Right atrium auricular region (tissue), 2 donors: ENCODE measurements at places on chromosomes 4 and X.

- H3K27ac ChIP-seq, result no peak overlapping the region
- no peaks in the 10 kb centered on the region for H3K4me1 ChIP-seq
- H3K27me3 ChIP-seq, result no peaks in the 10 kb centered on the region
- no peaks in the 10 kb centered on the region for H3K36me3 ChIP-seq
- H3K4me3 ChIP-seq, result no peak overlapping the region
These were observed 360.4 kb downstream of the RAPGEF2 start for GRCh38 chr4:159463235-159463634.

DNA sequence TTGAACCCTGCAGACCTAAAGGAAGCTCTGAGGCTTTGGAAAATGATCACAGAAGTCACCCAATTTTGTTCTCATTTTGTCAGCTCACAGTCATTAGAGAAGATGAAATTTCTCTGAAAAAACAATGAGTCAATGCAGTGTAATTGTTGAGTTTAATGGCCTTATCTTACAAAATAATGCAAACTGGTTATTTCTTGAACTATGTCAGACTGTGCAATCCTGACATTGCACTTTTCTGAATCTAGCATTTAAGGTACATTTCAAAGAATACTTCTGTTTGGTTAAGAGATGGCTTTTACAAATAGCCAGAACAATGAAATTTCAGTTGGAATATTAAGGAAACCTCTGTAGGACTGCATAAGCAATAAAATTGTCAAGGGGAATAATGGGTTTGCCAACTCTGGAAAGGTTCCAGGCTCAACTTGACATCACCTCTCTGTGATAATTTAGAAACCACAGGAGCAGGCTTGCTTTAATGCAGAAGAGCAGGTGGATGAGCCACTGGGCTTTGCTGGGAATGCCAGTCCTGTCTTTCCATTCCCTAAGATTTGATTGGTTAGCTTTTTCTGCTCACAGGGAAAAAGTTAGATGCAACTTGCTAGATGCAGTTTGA is 222.8 kb downstream of the FRMPD4 start:
- H3K27ac ChIP-seq, result no peak overlapping the region
- H3K27me3 ChIP-seq, result no peaks in the 10 kb centered on the region
- no peaks in the 10 kb centered on the region for H3K36me3 ChIP-seq

DNA sequence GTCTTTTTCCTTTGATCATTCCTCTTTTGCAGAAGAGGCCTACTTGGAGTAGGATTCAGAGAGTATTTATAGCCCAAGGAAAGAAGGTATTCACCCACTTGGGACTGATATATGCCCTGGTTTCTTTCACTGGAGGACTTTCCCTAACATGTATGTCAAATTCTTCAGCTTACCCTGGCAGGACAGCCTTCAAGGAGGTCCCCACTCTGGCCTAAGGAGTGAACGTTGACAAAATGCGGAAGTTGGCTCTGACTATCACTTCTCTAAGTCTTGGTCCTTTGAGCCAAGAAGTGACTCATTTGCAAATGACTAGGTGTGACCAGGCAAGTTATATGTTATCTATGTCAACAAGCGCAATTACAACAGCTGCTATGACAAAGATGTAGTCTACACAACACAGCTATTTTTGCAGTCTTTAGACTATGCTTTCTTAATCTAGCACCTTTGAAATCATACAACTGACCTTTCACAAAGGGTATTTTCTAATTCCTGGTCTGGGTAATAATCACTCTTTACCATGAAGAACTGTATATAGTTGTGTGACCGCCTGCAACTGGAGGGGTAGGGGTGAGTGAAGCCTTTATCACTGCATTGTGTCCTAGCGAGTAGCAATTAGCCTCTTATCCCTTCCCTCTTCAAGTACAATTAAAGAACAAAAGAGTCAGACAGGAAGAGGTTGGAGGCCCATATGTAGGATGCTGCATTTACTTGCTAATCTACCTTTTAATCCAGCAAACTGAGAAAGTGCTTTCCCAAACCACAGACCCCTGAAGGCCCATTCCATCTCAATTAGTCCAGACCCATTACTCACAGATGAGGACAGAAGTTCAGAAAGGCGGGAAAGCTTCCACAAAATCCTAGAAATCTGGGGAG is 50.1 kb downstream of the RASGEF1B start:
- no peak overlapping the region for H3K27ac ChIP-seq
- no peaks in the 10 kb centered on the region for H3K36me3 ChIP-seq
- DNase-seq, result no peak
- no peaks in the 10 kb centered on the region for H3K4me1 ChIP-seq
- H3K4me3 ChIP-seq, result no peak overlapping the region

- H3K4me1 ChIP-seq, result peaks cover 54% of the 10 kb centered on the region
- no peaks in the 10 kb centered on the region for H3K27me3 ChIP-seq
- H3K27ac ChIP-seq, result peak overlapping the region; percentile 70
- no peaks in the 10 kb centered on the region for H3K36me3 ChIP-seq
- no peak overlapping the region for H3K4me3 ChIP-seq
These were observed 66.0 kb downstream of the TRMT44 start for GRCh38 chr4:8506373-8507195.

DNA sequence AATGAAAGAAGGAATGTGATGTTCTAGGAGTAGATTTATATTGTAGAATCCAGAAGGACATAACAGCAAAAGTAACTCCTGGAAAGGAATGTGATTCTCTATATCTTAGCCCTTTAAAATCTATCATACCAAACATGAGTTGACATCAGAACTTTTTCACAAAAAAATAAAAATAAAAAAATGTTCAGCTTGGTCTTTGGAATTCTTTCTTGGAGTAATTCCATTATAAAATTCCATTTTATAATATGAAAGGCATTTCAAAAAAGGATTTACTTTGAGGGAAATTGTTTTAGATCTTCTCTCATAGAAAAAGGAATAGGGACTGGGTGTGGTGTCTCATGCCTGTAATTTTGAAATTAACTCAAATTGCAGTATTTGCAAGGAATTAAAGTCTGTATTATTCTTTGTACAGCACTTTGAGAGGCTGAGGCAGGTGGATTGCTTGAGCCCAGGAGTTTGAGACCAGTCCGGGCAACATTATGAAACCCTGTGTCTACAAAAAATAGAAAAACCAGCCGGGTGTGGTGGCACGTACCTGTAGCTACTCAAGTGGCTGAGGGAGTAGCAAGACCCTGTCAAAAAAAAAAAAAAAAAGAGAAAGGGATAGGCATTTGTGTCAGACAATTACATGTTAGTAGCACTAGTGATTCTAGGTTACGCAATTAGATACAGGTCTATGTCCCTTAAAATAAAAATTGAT is 134.9 kb downstream of the SLC4A4 start:
- H3K27ac ChIP-seq, result no peak overlapping the region
- H3K27me3 ChIP-seq, result no peaks in the 10 kb centered on the region
- no peak overlapping the region for H3K4me3 ChIP-seq
- H3K36me3 ChIP-seq, result peaks cover 6% of the 10 kb centered on the region
- H3K4me1 ChIP-seq, result no peaks in the 10 kb centered on the region

GRCh38 chr4:5890063-5890727 is 2.7 kb downstream of the CRMP1 start:
- peaks cover 26% of the 10 kb centered on the region for H3K27me3 ChIP-seq
- H3K4me1 ChIP-seq, result no peaks in the 10 kb centered on the region
- H3K36me3 ChIP-seq, result no peaks in the 10 kb centered on the region
- no peak overlapping the region for H3K27ac ChIP-seq
- H3K4me3 ChIP-seq, result peak overlapping the region; percentile 32

DNA sequence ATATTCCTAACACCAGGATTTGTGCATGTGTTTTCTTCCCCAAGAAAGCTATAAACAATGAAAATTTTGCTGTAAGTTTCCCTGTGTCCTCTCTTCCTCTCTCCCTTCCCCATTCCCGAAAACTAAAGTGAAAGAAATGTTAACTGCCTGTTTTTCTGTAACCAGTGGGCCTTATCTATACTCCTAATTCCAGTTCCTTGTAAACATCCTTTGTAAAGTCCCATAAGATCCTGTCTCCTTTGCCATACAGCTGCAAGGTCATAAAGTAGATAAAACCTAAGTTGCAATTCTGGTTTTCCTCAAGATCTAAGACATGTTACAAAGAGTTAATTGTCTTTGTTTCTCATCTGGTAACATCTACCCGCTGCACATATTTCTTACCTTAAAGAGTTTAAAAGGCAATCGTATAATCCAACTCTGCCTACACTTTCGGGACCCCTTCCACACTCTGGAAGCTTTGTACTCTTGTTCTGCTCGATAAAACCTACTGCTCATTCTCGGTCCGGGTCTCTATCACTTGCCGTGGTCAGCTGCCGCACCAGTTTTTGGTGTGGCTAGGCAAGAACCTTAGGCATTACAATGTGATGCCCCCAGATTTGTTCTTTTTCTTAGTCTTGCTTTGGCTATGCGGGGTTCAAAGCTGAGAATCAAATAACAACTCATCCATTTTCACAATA is 20.5 kb downstream of the UGT2B7 start:
- H3K27me3 ChIP-seq, result no peaks in the 10 kb centered on the region
- H3K4me1 ChIP-seq, result no peaks in the 10 kb centered on the region
- no peak for DNase-seq

- no peak for DNase-seq
- no peaks in the 10 kb centered on the region for H3K36me3 ChIP-seq
- no peaks in the 10 kb centered on the region for H3K4me1 ChIP-seq
- H3K4me3 ChIP-seq, result no peak overlapping the region
These were observed 12.7 kb downstream of the ARMCX6 start for GRCh38 chrX:101605146-101605545.

GRCh38 chrX:74419864-74420195 is 1.5 kb upstream of the SLC16A2 start:
- H3K27me3 ChIP-seq, result no peaks in the 10 kb centered on the region
- peaks cover 16% of the 10 kb centered on the region for H3K4me1 ChIP-seq
- no peak for DNase-seq

DNA sequence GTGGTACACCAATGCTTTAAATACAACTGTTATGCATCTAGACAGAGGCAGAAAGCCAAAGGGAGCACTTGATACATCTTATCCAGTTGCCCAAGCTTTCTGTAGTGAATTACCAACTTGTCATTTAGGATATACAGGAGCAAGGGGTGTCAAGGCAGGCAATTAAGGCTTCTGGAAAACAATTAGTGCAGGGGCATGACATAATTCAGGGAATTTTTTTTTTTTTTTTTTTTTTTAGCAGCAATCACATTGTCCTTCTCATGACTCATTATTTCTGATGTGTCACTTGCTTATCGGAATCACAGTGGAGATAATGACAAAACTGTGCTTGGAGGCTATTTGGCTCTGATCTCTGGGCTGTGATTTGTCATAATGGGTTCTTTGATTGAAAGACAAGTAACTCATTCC is 259.5 kb downstream of the ARHGAP24 start:
- no peaks in the 10 kb centered on the region for H3K4me1 ChIP-seq
- no peaks in the 10 kb centered on the region for H3K27me3 ChIP-seq
- peak overlapping the region; percentile 84 for H3K27ac ChIP-seq
- no peaks in the 10 kb centered on the region for H3K36me3 ChIP-seq
- no peak overlapping the region for H3K4me3 ChIP-seq

- DNase-seq, result no peak
- H3K27me3 ChIP-seq, result no peaks in the 10 kb centered on the region
- H3K36me3 ChIP-seq, result no peaks in the 10 kb centered on the region
- H3K4me1 ChIP-seq, result no peaks in the 10 kb centered on the region
- H3K27ac ChIP-seq, result no peak overlapping the region
These were observed 655.3 kb upstream of the SPANXN1 start for GRCh38 chrX:144592036-144592435.
